ENCODE measurements at places on chromosomes 3 and 15. TPM values are rescaled to one million over a fixed set of nuclear protein-coding genes. Genes with fewer than 3 reads are reported as not detected.

Gene PARP9
- 6.8 TPM for total RNA-seq

DNA sequence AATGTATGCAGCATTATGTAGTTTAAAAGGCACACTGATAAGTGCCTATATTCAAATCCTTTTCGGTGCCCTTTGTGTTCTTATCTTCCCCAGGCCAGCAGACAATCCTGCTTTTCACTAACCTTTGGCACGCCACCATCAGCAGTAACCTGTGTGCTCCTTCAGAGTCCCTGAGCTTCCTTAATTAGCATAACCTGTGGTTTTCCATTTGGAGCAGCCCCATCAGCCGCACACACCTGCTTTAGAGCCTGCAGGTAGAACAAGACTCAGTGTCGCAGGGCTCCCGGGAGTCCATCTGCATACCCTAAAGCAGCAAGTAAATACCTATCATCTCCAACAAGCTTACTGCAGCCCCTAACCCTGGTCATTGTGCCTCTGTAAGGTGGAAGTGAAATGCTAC, 755.1 kb downstream of the ROBO2 start:
- no peak for DNase-seq

Gene IMP3
- total RNA-seq, result 68.6 TPM

Gene XCR1
- not detected for total RNA-seq

Gene ADAMTS17
- 0.15 TPM for total RNA-seq

- peak; percentile 78 for DNase-seq
Observed at GRCh38 chr3:170751899-170752293, 118.1 kb downstream of the RPL22L1 start.

DNA sequence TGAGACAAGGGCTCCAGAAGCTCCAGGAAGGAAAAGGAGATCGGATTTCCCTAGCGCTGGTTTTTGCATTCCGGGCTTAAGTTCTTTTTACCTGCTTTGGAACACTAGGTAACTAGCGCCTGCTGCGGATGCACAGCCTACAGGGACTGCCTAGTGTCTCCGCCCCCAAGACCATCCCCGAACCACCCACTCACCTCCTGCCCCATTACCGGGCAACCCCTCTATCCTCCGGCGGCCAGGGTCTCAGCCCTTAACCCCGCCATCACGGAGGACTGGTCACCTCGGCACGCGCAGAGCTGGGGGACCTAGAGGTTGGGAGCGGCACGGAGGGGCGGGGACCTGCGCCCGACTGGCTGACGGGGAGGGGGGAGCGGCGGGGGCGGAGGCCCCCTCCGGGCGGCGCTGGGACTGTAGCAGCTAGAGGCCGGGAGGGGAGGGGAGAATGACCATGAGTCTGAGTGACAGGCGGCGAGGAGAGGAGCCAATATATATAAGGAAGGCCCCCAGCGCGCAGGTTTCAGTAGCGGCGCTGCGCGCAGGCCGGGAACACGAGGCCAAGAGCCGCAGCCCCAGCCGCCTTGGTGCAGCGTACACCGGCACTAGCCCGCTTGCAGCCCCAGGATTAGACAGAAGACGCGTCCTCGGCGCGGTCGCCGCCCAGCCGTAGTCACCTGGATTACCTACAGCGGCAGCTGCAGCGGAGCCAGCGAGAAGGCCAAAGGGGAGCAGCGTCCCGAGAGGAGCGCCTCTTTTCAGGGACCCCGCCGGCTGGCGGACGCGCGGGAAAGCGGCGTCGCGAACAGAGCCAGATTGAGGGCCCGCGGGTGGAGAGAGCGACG, at the start of gene DLL4:
TSS of gene DLL4 (plus strand) at position 520 of the 839 bp plus-strand sequence. CDS start 329 bp downstream, outside the sequence.
- peak; percentile 34 for DNase-seq

- DNase-seq, result no peak
Observed at GRCh38 chr3:72322264-72322976, 525.8 kb downstream of the SHQ1 start.
